Astrocyte of the spinal cord (primary cell): ENCODE measurements at places on chromosomes 3 and 15.
A peak's percentile ranks its signal among the peaks of the same experiment; 100 is the strongest.

DNA sequence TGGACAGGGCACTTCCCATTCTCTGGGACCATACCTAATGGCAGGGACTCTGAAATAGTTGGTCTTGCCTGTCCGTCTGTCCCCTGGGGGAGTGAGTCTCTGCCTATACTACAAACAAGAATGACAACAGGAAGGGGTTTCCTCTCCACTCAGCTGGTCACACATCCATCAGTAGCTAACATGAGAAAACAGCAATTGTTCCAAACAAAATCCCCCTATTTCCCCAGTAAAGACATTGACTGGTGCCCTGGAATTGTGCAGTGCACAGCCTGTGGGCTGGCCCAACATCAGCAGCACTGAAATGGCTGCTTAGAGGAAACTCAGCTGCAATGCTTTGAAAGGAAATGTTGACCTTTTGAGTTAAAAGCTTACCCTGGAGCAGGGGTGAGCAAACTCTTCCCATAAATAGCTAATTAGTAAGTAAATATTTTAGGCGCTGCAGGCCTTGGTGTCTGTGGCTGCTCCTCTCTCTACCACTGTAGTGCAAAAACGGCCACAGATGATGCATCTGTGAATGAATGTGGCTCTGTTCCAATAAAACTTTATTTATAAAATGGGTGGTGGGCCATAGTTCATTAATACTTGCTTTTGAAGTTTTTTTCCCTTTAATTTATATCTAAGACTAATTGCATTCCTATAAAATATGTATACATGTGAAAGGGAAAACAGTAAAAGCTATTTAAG, 174.3 kb downstream of the KLF13 start:
- DNase-seq = no peak

DNA sequence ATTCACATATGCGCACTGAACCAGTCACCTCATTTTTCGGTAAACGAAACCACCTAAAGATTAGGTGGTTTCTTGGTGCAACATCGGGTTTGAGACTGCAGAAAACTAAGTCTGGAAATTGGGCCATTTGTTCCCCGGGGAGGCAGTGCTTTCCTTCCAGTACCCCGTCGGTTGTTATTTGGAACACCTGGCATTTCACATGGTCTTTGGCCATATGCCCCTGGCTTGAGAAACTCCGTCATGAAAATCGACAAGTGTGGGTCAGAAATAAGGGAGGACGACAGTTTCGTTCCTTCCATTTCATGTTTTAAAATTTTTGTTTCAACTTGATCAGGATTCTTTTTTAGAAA, 544 bp upstream of the GATM start:
- no peak for DNase-seq

GRCh38 chr3:81242871-81243270, 518.6 kb downstream of the GBE1 start:
- DNase-seq = peak; percentile 21

GRCh38 chr15:25397100-25397499, 41.7 kb downstream of the UBE3A start:
- DNase-seq = no peak

DNA sequence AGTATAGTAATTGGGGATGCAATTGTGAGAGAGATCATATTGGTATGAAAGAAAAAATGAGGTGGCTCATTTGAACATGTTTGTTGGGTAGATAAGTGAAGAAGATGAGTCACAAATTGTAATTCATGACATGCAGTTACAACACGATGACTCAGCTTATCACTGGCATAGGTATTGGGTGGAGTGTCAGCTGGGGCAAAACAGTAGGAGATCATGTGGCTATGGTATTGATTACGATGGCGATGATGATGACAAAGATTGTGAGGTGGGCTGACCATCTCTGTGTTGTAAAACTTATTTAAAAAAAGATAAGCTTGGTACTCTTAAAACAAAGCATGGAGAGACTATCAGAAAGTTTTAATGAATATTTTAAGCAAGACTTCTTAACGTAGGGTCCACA, 11.6 kb upstream of the DPH6 start:
- DNase-seq = peak; percentile 88

DNA sequence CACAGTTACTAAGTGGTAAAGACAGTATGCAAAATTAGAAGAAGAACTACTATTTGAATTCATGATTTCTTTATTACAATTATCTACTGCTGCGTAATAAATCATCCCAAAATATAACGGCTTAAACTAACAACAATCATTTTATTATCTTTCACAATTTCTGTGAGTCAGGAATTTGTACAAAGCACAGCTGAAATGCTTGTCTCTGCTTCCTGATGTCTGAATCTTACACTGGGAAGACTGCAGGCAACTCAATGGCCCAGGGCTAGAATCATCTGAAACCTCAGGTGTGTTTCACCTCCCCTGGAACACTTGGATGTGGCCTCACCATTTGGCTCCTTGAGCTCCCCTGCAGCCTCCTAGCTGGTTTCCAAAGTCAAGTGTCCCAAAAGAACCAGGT, 145.1 kb downstream of the MAGI1 start:
- no peak for DNase-seq

DNA sequence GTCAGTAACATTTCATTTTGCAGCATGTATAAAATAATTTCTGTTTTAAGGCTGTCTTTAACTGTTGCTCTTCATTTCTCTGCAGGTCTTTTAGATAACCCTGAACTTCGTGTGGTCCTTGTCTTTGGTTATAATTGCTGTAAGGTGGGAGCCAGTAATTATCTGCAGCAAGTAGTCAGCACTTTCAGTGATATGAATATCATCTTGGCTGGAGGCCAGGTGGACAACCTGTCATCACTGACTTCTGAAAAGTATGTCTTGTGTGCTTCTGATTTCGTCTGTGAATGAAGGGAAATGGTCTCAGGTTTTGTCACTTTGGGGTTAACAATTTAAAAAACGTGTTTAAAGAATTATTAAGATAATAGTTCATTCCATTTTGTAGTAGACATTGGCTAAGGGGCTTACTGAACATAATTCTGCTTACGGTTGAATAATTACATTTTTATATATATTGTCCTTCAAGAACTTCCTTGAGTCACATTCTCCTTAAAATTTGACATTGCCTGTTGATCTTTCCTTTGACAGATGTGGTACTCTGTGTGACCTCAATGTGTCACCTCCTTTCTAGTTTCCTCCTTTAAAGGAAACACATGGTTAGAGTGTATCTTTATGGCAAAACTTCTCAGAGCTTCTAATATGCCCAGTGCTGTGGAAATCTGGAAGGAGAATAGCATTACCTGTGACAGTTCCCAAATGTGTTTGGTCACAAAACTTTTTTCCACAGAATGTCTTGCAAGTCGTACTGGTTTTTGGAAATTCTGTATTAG, 26.3 kb downstream of the FBXO22 start:
- no peak for DNase-seq

DNA sequence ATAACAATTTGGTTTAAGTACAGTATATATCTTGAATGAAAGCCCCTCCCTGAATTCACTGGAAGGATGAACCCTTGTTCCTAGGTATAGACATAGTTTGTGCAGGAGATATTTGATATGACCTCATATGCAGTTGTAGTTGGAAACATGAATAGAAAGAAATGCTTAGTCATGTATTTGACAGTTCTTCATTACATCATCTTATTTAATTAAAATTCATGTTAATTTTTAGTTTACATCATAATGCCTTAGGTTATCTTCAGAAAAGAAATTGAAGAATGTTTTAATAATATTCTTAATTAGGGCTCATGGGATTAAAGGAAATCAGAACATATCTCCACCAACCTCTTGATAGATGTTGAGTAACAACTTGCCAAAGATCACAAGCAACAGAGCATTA, 19.2 kb downstream of the SLC2A2 start:
- no peak for DNase-seq

DNA sequence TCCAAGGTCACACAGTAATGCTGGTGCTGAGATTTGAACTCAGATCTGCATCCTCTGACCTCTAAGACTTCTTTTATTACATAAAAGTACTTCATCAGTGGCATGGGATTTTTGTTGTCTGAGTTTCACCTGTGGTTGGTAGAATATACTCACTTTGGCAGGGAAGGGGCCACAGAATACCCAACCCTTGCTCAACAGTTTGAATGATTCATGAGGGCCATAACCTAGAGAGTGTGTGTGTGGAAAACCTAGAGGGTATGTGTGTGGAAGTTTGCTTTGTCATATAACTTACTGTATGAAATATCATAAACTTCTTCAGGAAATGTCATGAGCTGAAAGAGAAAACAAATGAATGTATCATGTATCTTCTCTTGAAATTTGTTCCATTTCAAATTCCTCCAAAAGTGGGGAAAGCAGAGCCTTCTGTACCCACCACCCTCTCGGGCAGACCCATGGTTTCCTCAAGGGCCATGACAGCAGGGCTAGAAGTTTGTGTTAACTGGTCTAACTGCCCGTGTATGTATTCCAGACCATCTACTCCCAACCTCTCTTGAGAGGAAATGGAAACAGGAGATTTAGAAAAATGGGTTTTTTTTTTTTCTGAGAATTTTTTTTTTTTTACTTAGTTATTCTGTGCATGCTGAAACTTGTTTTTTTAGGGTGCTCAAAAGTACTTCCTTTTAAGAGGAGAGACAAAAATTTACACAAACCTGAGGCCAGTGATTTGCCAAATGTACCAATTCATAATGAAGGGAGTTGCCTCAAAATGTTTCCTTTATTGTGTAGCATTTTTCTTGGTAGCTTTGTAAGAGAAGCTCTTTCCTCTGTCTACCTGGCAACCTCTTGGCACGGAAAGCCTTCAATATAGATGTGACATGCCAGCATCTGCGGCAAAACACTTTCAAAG, 127.0 kb downstream of the TPRG1 start:
- DNase-seq = no peak

DNA sequence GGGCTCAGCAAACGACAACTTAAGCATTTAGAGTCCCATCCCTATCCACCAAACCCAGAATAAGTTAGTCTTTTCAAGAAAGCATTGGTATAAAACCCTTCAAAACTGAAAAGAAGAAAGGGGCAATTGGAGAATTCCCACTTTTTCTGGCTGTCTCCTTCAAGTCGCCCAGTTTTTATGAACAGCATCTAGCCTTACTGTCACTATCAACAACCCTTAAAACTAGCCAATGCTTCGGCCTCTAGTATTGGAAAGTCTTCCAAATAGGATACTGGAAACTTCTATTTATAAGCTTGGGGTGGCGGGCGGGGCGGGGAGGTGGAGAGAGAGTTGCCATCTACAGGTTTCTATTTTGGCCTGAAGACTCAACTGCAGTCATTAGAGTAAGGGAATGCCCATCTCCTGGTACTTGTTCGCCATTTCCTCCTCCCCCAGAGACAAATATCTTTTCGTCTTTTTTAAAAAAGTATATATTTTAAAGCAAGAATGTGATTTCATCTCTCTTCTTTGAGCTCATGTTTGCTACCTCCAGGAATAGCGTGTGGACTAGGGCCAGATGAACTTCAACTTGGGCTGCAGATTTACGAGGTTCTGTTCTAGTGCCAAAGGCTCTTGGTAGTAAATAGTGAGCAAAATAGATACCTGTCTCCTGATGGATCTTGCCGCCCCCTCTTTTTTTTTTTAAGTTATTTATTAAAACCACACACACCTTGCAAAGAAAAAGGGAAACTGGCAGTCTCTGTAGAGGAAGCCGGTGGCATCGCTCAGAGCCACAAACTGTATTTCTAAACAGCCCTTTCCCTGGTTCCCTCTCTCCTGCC, 2.7 kb downstream of the BCL6 start:
- peak; percentile 63 for DNase-seq

DNA sequence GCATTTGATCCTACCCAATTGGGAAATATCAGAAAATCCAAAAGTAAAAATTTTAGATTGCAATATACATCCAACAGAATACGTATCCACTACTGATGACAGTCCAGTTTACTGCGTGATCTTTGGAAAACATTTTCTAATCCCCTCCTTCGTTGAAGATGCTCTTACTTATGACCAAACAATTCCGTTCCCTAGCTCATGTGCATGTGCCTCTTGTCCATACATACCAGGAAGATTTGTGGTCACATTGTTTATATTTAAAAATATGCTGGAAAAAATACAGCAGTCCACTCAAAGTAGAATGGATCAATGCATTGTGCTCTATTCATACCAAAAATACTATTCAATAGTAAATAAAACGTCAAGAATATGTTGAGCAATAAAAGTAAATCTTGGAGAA, 135.3 kb downstream of the CHL1 start:
- no peak for DNase-seq

DNA sequence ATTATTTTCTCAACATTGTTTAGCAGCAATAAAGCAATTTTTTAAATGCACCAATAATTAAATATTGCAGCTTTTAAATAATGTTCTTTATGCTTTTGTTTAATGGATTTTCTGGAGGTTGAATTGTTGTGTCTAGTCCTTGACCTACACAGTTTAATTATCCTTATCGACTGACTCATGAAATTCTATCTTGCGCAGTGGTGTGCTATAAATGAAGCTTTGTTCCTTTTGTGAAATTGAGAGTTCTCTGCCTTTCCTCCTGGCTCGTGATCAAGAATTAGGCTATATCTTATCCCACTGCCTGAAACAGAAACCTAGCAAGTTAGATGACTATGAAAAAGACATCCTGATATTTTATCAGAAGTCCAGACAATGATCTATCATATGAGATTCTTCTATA, 37.0 kb upstream of the PIK3R4 start:
- DNase-seq = peak; percentile 5

DNA sequence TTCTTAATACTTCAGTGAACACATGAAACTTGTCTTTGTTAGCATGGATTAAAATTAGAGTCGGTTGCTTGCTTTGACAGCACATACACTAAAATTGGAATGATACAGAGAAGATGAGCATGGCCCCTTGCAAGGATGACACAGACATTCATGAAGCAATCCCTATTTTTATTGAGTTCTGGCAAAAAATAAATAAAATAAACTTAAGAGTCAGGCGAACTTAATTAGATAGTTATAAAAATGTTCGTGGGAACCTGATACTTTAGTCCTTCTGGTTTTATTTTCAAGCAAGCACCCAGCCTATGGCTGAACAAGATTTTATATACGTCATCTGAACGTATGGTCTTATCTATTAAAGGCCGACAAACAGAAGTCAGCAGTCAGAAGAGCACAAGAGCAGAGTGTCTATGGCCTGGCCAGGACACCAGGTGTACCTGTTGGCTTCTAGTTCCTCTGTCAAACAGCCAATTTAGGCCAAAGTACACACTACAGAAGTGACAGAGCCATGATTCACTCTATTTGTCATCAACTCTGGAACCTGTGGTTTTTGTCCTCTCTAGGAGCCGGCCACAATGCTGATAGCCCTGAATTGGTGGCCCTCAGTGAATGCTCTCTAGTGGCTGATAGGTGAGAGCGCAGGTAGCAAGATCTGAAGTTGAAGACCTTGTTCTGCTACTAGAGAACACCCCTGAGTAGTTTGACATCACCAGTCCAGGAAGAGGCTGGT, 64.3 kb downstream of the LEO1 start:
- DNase-seq = peak; percentile 22

DNA sequence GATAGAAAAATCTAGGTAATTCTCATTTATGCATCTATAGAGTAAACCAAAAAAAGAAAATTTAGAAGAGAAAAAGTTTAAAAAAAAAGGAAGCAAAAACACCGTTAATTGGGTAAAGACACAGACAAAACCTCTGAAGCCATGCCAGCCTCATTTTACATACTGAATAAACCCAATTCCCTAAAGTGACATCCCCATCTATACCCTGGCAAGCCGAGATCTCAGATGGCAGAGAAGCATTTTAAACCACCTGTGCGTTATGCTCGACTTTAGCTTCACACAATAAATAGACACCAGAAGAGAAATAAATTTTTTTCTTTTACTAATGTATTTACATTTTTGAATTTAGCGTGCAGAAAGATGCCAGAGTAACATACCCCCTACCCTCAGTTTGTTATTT, 382.1 kb downstream of the PLCL2 start:
- DNase-seq = no peak
